HS-27A (cell line): ENCODE measurements at places on chromosomes 16 and 17.

DNA sequence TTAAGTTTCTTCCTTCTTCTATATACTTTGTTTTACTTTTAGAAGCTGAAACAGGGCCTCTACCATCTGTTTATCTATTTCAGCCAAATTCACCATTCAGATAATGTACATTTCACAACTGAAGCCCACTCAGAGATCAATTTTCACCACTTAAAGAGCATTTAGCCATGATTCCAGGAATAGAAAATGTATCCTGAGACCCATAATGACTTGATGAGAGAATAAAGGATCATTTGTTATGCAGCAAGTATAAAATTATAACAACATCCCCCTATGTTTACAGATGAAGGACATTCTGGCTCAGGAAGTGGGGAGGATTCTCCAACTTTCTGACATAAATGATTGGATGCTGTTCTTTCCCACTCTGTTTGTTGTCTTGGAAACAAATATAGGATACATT is 962.1 kb upstream of the EEF2KMT start:
- no peak for DNase-seq

- DNase-seq = no peak
Observed at GRCh38 chr17:79026376-79027273, 2.7 kb downstream of the C1QTNF1 start.

DNA sequence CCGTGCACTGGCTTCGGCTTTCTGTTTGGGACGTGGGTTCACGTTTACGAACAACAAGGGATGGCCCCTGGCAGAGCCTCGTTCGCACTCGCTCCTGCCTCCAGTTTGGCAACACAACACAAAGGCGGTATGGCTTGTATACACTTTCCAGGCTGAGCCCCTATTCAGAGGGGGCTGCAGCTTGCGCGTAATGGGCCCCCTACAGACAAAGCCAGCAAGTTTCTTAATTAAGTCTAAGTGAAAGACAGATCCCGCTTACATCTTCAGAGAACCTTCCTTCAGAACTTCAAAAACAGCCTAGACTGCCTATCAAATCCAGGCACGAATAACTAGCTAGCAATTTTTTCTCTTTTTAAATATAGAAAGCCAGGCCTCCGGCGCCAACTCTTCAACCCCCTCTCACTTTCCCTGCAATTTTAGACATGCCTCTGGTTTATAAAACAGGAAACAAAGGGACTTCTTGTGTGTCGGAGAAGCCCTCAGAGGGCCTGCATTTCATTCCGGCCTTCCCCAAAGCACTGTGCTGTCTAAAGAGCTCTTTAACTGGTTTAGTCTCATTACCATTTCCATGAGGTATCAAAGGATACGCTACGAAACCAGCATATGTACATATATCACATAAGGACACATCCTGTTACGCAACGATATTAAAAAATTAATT is 244.9 kb downstream of the STX8 start:
- no peak for DNase-seq

- no peak for DNase-seq
Observed at GRCh38 chr17:17531156-17531555, 35.0 kb upstream of the RASD1 start.

DNA sequence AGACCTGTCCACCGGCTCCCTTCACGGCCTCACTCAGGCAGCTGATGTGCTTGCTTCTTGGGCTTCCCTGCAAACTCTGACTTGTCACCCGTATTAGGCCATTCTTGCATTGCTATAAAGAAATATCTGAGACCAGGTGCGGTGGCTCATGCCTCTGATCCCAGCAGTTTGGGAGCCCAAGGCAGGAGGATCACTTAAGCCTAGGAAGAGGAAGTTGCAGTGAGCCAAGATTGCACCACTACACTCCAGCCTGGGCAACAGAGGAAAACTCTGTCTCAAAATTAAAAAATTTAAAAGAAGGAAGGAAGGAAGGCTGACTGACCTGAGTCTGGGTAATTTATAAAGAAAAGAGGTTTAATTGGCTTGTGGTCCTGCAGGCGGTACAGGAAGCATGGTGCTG is 17.0 kb downstream of the SOST start:
- no peak for DNase-seq

- DNase-seq = no peak
Observed at GRCh38 chr17:58580671-58581070, 66.2 kb upstream of the MTMR4 start.

GRCh38 chr16:54928016-54928356 is 2.7 kb upstream of the IRX5 start:
- no peak for DNase-seq

DNA sequence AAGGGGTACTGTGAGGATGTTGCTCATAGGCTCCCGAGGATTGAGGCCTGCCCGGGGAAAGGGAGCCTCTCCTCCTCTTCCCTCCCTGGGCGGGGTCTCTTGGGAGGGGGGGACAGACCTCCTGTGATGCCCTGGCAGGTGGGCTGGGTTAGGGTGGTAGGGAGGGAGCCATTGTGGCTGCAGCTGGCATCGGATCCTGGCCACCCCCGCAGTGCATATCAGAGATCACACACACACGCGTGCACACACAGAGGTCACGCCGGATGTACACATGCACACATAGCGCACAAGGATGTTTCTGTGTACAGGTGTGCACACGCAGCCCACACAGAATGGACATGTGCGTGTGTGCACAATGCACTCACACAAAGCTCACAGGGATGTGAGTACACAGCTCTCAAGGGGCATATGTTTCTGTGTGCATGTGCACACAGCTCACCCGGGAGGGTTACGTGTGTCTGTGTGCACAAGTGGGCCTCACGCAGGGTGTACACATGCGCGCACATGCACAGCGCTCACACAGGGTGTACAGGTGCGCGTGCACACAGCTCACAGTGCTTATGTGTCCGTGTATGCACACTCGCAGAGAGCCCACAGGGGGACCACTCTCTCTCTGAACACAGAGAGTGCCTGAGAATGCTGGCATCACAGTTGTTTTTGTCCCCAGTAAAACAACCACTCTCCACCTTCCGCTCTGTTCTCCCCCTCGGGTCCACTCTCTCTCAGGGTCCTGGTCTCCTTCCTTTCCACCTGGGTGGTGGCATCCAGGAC is 2.4 kb downstream of the GJD3 start:
- no peak for DNase-seq

DNA sequence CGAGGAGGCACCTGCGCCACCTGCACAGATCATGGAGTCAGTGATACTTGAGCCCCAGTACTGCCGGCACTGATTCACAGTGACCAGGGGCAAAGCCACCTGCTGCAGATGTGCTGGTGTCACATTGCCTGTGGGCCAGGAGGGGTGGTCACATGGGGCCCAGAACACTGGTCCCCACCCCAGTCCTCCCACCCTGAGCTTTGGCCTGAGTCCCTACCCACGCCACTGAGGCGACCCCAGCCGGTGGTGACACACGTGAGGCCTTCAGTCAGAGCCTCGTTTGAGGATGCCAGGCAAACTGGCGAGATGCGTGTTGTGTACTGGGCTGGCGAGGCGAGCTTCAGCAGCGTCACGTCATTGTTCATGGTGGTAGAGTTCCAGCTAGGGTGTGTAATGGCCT is 1.5 kb downstream of the CTRL start:
- no peak for DNase-seq

DNA sequence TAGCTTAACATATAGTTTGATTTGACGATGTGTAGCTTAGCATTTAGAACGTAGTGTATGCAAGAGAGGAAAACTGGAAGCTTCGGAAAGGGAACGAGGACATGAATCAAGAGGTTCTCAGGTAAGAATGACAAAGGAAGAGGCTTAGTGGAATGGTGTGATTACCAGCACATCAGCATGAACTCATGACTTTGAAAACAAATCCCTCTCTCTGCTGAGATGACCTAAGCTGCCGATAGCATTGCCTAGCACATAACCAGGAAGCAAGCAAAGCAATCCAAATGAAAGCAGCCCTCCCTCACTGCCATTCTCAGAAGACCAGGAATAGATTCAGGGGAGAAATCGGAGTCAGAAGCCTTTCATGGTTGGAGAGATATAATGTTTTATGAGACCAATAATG is 51.3 kb upstream of the CCL1 start:
- DNase-seq = no peak

DNA sequence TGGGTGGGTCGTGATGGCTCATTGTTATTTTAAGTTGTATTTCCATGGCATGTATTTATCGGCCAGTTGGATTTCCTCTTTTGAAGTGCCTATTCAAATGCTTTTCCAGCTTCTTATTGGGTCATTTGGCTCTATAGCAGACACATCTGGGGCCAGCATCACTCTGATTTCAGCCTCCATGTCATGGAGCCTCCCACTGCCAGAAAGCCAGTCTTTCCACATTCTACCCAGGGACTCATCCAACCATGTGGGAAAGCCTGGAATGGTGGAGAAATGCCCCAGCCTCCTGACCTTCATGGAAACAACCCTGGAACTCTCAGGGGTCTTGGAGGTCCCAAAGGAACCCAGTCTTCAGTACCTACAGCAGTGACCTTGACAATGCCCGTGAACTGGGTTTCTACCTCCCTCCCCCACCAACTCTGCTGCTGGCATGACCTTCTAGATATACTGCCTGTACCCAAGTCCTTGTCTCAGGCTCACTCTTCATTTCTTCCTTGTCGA is 33.8 kb upstream of the ADGRG1 start:
- no peak for DNase-seq

- no peak for DNase-seq
Observed at GRCh38 chr16:31148896-31149295, 970 bp downstream of the PRSS36 start.

GRCh38 chr16:4471869-4472268 is 2.6 kb downstream of the NMRAL1 start:
- no peak for DNase-seq

DNA sequence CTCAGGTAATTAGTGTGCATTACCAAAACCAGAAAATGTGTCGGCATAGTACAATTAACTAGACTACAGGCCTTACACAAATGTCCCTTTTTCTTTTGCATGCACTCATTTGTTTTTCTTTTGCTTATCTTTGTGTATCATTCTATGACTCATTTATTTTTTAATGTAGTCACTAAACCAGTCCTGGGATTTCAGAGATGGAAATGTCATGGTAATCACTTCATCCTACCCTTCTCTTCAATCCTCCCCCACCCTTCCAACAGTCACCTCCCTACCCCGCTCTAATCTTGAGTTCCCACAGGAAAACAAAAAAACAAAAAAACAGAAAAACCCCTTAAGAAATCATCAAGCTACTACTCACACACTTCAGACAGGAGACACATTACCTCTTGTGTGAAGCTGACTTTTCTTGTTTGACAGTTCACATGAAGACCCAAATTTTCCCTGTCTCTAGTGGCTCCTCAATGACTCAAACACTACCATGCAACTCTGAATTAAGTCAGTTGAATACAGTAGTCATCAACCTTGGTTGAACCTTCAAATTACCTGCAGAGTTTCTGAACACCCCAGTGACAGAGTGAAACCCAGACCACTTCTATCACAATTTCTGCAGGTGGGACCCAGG is 242.4 kb upstream of the SALL1 start:
- DNase-seq = no peak

GRCh38 chr16:85005285-85006069 is 5.9 kb downstream of the ZDHHC7 start:
- DNase-seq = no peak

DNA sequence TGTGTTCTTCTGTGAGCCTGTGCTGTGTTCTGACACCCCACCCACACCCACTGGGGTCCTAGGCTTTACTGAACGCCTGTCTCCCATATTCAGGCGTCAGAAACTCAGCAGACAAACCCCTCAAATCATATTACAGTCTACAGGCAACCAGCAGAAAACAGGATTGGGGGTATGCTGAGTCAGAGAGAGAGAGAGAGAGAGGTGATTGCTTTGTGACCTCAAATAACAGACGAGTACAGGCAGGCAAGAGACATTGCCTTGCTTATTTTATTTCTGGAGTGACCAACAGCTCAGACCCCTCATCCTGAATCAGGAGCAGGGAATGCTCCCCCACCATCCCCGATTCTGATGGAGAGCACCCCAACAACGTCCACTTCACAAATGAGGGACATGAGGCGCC is 473.9 kb downstream of the PMP22 start:
- DNase-seq = no peak

DNA sequence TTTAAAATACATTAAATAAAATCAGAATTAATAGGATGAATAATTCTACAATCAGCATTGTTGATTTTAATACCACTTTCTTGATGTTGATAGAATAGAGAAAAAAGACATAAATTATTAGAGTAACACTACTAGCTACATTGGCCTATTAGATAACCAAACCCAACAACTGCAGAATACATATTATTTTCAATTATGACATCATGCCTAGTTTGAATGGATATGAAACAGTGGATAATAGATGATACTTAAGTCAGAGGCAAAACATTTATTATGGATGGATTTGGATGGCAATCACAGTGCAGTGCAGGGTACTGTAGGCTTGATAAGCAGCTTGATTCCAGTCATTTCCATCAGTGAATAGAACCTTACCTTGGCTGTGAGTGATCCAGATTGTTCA is 293.1 kb downstream of the BCAS3 start:
- DNase-seq = no peak

- DNase-seq = no peak
Observed at GRCh38 chr17:67050471-67051154, 6.3 kb downstream of the CACNG1 start.

- DNase-seq = no peak
Observed at GRCh38 chr16:88387941-88388627, 5.3 kb downstream of the ZNF469 start.

- no peak for DNase-seq
Observed at GRCh38 chr16:77918809-77919707, 103.3 kb upstream of the CLEC3A start.

- DNase-seq = no peak
Observed at GRCh38 chr17:74883241-74883745, 10.1 kb downstream of the FADS6 start.

GRCh38 chr17:54780238-54780637 is 120.4 kb upstream of the TOM1L1 start:
- no peak for DNase-seq

DNA sequence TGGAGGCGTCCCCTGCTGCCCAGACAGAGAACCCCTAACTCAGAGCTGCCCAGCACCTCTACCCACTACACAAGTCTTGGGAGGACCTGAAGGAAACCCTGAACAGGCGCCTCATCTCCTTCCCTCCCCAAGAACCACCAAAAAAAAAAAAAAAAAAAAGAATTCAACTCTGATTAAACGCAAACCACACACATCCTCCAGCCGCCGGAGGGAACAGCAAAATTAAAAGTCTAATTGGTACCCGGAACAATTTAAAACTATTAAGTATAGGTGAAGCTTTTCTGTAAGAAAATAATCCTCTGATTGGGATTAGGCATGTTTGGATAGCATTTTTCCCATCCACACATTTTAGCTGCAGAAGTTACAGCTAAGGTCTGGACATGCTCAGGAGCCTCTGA is 202.7 kb downstream of the ZNF423 start:
- DNase-seq = no peak

- DNase-seq = no peak
Observed at GRCh38 chr16:72621651-72622050, 426.3 kb downstream of the ZFHX3 start.
